ENCODE measurements at places on chromosomes 4 and X.
A peak's percentile ranks its signal among the peaks of the same experiment; 100 is the strongest.

DNA sequence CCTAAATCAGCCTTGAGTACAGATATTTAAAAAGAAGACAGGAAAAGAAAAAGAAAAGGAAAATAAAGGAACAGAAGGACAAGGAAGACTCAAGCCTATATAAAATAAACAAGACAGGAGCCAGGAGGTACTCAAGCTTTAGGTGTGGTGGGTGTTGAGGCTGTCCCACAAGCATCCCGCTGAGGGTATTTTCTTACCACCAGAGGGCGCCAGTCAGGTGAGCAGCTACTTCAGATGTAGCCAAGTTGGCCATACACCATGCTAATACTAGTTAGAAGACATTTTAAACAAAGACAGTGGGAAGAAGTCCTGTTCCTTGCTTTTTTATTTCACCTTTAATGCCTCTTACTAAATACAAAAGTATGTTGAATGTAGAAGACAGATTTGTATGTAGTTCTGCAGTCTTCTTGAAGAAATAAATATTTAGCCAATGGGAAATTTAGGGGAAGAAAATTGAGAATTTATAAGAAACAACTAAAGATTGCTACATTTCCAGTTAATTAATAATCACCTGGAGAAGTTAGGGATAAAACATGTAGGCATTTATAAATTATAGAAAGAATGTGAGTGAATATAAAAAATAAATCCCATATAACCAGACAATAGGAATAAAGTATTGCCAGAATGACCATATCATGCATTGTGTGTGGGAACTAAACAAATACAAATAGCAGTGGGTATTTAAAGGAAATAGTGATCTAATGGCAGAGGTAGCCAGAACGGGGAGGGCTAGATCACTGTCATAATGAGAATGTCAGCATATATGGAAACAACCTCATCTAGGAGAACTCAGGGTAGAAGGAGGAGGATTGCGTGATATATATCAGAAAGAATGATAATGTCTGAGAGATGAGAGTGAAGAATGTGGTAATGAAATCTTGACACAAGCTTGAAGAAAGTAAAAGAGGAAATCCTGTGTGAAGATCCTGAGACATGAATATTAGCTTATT, 71.0 kb downstream of the MTHFD2L start:
- peak; percentile 34 for DNase-seq

DNA sequence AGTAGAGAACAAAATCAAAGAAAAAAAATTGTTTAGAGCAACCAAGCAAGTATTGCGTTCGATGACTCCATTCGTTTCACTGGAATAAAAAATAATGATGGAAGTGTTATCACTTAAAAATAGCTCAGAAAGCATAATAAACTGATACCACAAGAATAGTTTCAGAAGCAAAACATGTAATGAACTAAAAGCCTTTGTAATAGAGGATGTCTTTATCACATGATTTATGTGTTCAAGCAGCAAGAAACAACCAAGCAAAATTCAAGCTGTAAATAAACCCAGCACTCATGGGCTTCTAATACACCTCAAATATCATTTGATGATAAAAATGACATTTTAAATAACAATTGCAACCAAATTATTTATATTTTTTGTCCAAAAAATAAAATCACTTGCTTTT, 192.2 kb downstream of the NDST4 start:
- DNase-seq = no peak

GRCh38 chrX:118569676-118570075, 74.1 kb downstream of the DOCK11 start:
- no peak for DNase-seq

GRCh38 chr4:15303052-15303641, 124.7 kb upstream of the C1QTNF7 start:
- DNase-seq = no peak

DNA sequence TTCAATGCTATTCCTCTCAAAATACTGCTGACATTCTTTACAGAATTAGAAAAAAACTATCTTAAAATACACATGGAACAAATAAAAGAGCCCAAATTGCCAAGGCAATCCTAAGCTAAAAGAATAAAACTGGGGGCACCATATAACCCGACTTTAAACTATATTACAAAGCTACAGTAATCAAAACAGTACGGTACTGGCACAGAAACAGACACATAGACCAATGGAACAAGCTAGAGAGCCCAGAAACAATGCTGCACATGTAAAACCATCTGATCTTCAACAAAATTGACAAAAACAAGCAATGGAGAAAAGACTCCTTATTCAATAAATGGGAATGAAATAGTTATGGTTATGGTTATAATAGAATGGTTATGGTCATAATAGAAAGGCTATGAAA, 482.6 kb downstream of the IDS start:
- DNase-seq = no peak

DNA sequence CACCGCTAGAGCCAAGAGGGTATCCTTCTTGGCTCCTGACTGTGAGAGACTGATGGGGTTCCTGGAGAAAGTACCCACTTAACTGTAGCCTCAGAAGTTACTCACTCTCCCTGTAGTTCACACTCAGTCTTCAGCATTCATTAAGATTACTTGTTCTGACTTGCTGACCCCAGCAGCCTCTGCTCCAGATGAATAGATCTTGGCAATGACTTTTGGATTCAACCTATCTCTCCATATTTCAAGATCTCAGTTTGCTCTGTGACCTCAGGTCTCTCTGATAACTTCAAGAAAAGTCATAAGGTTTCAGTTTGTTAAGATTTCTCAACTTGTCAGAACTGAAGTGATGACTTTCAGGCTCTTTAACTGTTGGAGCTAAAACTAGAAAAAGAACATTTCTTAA, 825.6 kb downstream of the PCDH7 start:
- no peak for DNase-seq

- no peak for DNase-seq
These were observed 22.5 kb upstream of the PRDX4 start for GRCh38 chrX:23644744-23645143.

DNA sequence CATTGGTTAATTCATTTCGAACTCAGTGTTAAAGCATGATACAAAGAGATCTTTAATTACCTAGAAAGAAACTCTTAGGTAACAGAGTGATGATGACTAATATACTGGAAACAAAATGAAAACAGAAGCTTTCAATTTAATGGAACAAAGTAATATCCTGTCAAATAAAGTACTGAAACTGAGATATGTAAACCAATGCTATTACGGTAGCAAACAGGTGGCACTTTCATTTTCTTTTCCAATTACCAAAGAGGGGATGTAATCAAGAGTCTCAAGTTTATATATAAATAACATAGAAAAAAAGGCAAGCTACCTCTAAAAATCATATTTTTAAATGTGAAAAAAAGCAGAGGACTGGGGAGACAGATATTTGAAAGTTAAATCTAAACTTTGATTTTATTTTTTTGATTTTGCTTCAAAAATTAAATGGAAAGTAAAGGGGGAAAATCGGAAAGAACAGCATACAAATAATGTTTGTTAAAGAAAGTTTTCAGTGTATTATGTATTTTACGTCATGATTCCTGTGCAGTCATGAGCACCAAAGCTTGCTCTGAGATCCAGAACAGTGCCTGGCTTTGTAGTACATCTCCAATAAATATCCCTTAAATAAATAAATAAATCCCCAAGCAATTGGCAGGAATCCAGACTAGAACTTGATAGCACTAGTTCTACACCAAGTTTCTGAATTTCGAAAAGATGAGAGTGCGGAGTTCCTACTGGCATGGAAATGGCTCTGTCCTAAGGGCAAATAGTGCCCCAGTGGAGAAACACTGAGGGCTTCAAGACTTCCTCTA, 25.0 kb upstream of the RAPGEF2 start:
- no peak for DNase-seq

Data from stimulated activated CD8-positive, alpha-beta memory T cell treated with anti-CD3 and anti-CD28 coated beads, Interleukin-2, amount 100 ng/mL, for 1 hour (primary cell).